ENCODE measurements at places on chromosomes 2 and 18.

GRCh38 chr2:188051706-188052105 is 240.0 kb upstream of the GULP1 start:
- DNase-seq: no peak

DNA sequence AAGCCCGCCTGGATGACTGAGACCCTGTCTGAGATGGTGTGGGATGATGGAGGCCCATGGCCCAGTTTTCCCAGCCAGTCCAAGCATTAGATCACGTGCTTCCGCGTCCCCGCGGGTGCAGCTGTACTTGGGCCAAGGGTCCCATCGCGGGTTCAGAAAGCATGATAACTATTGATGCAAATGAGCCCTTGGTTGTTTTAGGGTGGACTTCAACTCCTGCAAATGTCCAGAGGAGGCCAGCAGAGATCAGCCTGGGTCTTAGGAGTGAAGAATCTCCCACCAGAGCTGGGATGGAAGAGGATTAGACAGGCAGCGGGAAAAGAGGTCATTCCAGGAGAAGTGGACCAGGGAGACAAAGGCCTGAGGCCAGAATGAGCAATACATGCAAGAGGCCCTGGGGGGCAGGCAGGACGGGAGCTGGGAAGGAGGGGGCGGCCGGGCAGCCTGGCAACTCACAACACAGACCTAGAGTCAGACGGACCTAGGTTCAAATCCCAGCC is 89.9 kb upstream of the TMEM247 start:
- DNase-seq: no peak

GRCh38 chr2:168993538-168993937 is 37.6 kb downstream of the ABCB11 start:
- no peak for DNase-seq

DNA sequence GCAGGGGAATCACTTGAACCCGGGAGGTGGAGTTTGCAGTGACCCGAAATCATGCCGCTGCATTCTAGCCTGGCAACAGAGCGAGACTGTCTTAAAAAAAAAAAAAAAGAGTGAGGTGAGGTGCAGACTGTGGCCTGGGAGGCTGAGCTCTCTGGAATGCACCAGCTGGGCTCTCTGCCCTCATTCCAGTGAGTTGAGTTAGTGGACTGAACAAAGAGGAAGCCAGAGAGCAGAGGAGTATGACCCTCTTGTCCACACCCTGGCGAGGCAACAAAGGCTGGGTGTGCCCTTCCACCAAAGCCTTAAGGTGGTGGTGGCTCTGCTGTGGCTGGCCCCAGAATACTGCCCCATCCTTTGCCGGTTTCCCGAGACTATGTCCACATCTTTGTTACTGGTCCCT is 71.3 kb upstream of the ACKR3 start:
- DNase-seq: no peak

- DNase-seq: no peak
Measured at GRCh38 chr2:176494949-176495353, 225.7 kb downstream of the MTX2 start.

- no peak for DNase-seq
Measured at GRCh38 chr2:214604861-214605260, 194.0 kb downstream of the VWC2L start.

GRCh38 chr2:9002313-9002636 is 1.2 kb downstream of the MBOAT2 start:
- DNase-seq: no peak

- no peak for DNase-seq
Measured at GRCh38 chr2:204680576-204680975, 135.3 kb downstream of the PARD3B start.

DNA sequence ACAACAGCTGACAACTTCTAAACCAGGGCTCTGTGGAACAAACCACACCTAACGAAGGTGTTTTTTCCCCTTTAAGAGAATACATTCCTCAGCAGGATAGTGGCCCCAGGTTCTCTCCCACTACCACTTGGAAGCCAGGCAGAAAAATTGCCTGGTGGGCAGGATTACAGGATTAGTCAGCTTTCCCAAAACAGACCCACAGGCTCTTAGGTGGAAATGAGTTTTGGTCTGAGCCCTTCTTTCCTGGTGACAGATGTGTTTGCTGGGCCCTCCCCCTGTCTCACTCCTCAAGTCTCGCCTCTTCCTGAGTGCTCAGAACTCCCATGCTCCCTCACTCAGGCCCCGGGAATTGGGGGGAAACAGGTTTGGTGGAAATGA is 139.4 kb upstream of the HAAO start:
- no peak for DNase-seq

DNA sequence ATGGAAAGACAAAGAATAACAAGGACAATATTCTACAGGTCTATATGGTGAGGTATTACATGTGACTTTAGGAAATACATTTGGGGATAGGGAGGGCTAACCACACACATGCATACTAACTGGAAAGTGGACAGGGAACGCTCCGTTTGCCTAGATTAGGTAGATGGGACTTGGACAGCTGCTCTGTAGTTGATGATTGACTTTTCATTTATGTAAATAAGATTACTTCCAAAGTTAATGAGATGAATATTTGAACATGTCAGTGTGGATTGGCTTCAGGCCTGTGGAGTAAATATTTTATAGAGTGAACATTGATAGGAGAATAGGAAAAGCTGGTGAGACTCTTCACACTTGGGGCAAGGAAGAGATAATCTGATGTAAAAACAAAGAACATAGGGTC is 142.0 kb downstream of the NCK2 start:
- no peak for DNase-seq

GRCh38 chr2:187976259-187976985 is 315.3 kb upstream of the GULP1 start:
- DNase-seq: no peak

DNA sequence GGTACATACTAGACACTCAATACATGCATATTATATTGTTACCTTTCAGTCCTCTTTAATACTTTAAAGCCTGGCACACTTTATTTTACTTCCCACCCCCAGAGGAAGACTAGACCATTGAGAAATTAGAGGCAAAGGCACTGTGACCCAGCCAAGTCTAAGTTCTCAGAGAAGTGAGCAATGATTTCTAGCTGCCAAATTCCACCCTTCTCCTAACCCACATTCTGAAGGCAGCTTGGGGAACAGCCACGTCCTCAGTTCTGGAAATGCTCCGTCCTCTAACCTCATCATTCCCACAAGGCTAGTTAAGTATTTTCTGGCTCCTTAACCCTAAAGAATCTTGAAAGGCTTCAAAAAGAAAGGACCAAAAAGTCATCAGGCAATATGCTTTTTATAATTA is 86.6 kb downstream of the COL5A2 start:
- DNase-seq: no peak

DNA sequence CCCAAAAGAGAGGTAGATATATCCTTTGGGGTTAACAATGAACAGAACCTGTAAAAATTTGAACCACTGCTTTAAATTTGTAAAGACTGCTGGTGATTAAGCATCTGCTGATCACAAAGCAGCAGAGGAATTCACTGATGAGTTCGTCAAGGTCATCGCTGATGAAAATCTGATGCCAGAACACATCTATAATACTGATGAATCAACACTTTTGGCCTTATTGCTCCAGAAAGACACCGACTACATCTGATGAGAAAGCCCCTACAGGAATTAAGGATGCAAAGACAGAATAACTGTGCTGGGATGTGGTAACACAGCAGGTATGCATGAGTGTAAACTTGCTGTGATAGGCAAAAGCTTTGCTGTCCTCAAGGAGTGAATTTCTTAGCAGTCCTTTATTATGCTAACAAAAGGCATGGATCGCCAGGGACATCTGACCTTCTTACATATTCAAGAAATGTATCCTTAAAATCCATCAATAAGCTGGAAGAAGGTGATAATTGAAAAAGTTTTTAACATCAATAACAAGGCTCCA is 30.5 kb upstream of the SGPP2 start:
- DNase-seq: no peak

DNA sequence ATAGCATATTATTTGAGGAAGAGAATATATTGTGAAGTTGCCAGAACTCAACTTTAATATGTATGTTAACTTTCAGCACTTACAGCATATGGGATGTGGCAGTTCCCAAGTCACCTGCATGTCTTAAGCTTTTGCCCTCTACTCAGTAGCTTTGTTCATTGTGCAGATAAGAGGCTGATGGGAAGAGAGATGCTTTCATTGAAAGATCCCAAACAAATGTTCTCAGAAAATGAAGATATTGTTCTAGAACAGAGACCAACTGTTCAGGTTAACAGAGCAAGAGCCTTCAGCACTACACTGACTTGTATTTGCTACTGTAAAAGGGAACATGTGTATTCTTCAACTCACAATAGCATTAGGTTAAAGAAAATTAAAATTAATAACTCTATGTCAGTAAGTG is 28.1 kb downstream of the GAREM1 start:
- DNase-seq: no peak

DNA sequence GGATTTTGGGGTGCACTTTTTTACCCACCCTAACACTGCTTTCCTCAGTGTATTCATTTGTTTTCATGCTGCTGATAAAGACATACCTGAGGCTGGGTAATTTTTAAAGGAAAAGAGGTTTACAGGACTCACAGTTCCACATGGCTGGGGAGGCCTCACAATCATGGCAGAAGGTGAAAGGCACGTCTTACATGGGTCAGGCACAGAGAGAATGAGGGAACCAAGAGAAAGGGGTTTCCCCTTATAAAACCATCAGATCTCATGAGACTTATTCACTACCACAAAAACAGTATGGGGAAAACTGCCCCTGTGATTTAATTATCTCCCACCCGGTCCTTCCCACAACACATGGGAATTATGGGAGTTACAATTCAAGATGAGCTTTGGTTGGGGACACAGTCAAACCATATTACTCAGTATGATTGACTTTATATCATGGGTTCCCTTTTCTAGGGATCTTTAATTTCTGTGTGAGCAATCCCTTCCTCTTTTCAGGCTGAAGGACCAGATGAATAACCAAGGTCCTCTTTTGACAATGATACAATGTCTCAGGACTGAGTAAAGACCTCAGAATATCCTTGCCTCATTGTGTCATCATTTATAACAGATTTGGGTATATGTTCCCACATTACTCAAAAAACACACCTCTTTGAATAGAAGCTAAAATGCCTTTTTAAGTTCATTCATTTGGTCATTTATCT is 100.1 kb upstream of the TRIB2 start:
- DNase-seq: no peak

DNA sequence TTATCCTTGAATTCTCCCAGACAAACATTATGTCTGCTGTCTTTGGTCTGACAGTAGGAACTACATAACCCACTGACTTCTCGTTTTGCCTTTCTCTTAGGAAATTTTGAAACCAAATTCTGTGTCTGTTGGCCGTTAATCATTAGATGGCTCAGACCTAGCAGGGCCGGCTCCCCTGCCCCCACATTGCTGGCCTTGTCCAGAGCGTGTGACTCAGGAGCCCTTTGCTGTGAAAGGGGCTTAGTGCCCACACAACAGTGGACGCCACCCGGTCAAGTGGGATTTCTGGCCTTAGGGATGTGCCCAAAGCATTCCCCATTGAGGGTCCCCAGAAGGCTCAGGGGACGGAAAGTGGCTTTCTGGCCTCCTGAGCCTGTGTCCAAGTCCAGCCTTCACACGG is 137.5 kb downstream of the CTIF start:
- no peak for DNase-seq

DNA sequence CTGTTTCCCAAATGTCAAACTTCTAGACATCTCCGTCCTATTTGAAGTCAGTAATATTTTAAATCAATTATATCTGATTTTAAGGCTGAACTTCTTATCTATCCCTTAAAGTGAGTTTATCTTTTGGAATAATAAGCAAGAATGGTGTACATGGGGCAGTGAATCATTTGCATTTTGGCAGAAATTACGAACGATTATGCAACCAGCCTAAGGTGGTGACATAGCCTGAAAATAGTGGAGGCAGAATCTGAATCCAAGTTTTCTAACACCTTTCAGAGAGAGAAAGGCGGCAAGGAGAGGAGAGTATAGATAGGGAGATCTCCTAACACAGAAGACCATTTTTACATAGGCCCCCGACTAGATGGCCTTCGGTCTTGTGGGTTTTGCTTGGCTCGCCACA is 10.7 kb downstream of the ZBTB14 start:
- DNase-seq: no peak
